ENCODE measurements at places on chromosomes 5 and 9.

GRCh38 chr9:38311382-38312270 lies 80.9 kb upstream of the ALDH1B1 start:
- DNase-seq: no peak

- peak; percentile 61 for DNase-seq
These were observed 153.1 kb downstream of the PCSK1 start for GRCh38 chr5:96279801-96280542.

DNA sequence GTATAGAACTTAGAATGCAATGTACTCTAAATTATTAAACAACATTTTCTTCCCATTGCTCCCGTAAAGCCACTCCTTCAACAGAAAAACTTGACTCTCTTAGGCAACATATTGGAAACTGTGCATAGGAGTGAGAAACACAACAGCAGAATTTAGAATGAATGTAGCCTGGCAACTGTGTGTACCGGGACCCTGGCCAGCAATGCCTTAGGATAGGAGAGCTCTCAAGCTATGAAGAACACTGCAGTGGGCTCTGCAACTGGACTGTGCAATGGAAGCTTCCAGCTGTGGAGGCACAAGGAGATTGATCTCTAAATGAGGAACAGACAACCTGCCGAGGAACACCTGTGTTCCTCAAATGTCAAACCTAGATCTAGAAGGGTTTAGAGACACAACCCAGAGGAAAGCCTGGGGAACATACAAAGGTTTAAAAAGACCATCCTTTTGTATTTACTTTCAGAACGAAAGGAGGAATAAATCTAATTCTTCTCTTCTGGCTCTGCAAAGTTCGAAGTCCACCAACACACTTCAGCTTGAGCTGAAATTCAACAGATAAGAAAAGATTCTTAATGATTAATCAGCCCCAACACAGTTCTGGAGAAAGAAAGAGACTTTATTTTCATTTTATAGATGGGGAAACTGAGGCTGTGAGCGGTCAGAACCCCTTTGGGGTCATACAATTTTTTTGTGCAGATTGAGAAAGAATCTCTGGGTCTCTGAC lies 51.5 kb upstream of the ARL15 start:
- DNase-seq: no peak

DNA sequence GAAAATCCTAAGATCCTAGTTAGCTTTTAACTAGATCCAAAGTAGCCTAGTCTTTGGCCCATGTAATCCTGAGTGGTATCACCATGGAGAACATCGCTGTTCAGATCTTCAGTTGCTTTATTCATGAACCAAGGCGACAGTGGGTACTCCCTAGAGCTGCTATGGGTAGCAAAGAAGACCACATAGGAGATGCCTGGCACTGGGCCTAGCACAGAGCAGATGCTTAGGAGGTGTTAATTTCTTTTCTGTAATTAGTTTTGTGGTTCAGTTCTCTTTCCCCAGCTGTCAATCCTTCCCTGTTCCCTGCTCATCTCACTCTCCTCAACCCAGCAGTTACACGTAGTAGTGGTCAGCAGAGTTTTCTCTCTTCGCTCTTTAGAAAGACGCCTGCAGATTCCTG lies 9.3 kb downstream of the CAST start:
- no peak for DNase-seq

DNA sequence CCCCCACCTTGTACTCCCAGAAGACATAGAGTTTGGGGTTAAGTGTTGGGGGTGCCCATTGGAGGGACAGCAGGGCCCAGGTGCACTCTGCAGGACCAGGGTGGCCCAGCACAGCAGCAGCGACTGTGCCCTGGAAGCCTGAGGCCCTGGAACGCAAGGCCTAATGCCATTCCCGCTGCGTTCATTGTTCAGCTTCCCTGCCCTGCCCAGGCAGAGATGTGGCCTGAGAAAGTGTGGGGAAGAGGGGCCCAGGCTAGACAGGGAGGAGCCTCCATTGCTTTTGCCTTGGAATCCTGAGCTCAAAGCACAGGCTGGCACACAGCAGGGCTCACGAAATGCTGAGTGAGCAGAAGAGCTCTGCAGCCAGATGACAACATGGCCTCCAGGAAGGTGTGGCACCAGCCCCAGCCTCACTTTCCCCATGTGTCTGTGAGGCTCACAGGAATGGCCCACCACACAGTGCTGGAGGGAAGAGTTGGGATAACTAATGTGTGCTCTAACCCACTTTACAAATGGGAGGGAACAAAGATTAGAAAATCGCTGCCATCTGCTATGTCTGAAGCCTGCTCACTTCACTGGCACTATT lies 19.4 kb downstream of the S1PR3 start:
- DNase-seq: no peak

- no peak for DNase-seq
These were observed 109.1 kb upstream of the CTNND2 start for GRCh38 chr5:12013351-12013750.

GRCh38 chr5:123227216-123227615 lies 138.2 kb downstream of the PRDM6 start:
- no peak for DNase-seq

DNA sequence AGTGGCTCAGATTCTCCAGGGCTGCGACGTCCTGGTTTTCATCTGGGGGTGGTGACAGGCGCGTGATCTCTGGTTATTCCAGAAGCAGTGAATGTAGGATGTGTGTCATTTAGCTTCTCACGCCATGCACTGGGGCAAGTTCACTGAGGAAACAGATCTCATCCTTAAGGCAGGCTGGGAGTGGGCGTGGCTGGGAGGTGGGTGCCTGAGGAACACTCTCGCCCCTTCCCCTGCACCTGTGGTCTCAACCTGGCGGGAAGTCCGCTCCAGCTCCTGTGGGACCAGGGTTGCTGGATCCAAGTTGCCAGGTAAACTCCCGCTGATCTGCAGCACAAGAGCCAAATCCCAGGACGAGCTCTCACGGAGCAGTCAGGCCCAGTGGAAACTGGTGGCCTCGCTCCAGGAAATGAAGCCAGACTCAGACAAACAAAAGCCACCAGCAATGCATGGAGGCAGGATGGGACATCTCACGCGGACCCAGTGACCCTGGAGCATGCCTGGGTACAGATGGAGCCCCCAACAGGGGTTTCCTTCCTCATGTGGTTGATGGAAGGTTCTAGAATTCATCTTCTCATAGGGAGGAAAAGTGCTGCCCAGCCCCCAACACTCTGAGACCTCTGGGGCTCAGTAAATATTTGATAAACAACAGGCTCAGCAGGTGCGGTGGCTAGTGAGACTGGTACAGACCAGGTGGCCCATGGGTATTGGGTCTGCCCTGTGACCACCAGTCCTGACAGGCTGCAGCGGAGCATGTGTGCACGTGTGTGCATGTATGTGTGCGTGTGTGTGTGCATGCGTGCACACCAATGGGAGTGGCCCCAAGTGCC lies 16.3 kb upstream of the SLC12A7 start:
- no peak for DNase-seq

DNA sequence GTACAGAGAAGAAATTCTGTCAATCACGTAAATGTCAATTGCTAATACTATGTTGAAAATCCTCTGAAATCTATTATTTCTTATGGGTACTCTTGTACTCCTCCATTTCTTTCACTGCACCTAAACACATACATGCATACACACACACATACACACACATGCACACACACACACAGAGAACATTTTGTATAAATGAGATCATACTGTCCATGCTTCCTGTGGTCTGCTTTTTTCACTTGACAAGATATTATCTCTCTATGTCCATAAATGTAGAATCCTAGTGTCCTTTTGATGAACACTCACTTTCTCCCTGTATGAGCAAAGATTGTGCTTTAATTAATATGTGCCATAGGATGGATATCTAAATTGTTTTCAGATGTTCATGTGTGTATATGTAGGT lies 32.7 kb upstream of the TLR4 start:
- no peak for DNase-seq

- DNase-seq: no peak
These were observed 26.2 kb downstream of the GIN1 start for GRCh38 chr5:103093727-103094126.

GRCh38 chr9:75235632-75236031 lies 147.3 kb downstream of the OSTF1 start:
- no peak for DNase-seq

DNA sequence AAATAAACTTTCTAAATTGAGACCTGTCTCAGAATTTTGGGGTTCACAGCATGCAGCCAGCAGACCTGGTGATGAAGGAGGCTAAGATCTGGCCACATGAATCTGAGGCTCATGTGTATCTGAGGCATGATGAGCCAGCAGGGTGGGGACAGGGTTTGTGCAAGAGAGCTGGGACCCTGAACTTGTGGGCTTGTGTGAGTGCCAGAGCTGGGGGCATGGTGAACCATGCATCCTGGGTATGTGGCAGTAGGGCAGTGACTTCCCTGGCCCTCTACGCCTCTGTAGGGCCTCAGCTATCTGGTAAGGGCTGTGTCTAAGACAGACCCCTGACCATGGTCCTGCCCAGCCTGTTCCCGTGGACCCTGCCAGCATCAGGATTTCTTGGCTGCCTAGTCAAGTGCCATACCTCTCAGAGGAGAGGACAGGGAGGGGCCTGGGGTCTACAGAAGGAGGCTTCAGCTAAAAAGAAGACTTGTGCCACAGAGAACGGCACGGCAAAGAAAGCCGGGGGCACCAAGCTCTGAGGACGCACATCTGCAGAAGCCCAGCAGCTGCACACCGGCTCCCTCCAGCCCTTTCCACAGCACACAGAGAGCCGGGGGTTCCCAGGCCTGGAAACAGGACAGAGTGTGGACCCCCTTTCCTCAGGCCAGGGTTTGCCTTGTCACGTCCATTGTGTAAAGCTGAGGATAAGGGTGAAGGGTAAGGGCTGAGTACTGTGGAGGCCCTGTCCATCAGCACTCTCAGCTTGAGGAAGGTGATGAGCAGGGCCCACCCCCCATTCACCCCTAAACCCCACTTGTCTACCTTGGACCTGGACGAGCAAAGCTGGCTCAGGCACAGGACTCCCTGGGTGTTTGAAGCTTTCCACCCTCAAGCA lies 130.1 kb downstream of the MRPL36 start:
- no peak for DNase-seq

- DNase-seq: no peak
These were observed 299.8 kb upstream of the NUDT12 start for GRCh38 chr5:103862398-103862797.

- DNase-seq: peak; percentile 30
These were observed 102.4 kb upstream of the PARP8 start for GRCh38 chr5:50564079-50564478.

All from GM06990 (cell line).